A549 treated with Mapracorat at 1 μM for 4 hours (cell line): ENCODE measurements at places on chromosomes 13 and 19. TPM values are rescaled to one million over a fixed set of nuclear protein-coding genes. Genes with fewer than 3 reads are reported as not detected.

DIAPH3 gene
- 6.5 to 8.8 TPM (median 8.1 TPM) in 5 replicates for total RNA-seq

ATP1A3 gene
- total RNA-seq: 3.4 to 4.8 TPM (median 4.1 TPM) in 5 replicates

CYP2F1 gene
- not detected in 5 replicates for total RNA-seq

VN1R2 gene
- not detected in 5 replicates for total RNA-seq

C13orf42 gene
- not detected in 5 replicates for total RNA-seq

MRPS31 gene
- total RNA-seq: 12.6 to 15.8 TPM (median 13.6 TPM) in 5 replicates

ZNF835 gene
- not detected in 5 replicates for total RNA-seq

GGACT gene
- total RNA-seq: 2.9 to 5.5 TPM (median 3.6 TPM) in 5 replicates

FUT2 gene
- total RNA-seq: not detected in 5 replicates

CBY2 gene
- total RNA-seq: not detected in 5 replicates
